ENCODE measurements at places on chromosomes 1 and 21.
A peak's percentile ranks its signal among the peaks of the same experiment; 100 is the strongest.

GRCh38 chr1:167546935-167547334 lies 6.6 kb downstream of the CREG1 start:
- no peak for DNase-seq

DNA sequence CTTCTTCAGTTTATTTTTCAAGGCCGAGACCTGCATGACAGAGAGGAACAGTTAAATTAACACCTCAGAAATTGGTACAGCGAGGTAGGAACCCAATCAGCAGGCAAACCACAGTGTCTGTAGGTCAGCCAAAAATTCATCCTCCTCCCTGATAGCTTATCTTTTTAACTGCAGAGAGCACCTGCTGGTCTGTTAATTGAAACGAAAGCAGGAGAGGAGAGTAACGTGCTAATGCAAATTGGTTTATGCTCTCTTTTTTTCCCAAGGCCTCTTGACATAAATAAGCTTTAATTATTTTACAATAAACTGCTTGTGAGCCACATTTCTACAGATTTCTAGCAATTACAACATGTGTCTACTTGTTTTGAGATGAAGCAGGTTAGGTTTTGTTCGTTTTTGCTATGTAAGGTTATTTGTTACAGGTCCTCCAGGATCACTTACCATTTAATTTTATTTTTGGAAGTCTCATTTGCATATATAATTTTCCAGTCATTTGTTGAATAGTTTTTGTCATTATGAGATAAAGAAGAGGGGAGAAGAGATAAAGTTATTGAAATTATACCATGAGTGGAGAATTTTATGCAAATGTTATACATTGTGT lies 179.9 kb downstream of the DENND1B start:
- no peak for DNase-seq

GRCh38 chr1:8217011-8217711 lies 100.8 kb upstream of the SLC45A1 start:
- DNase-seq, result no peak

DNA sequence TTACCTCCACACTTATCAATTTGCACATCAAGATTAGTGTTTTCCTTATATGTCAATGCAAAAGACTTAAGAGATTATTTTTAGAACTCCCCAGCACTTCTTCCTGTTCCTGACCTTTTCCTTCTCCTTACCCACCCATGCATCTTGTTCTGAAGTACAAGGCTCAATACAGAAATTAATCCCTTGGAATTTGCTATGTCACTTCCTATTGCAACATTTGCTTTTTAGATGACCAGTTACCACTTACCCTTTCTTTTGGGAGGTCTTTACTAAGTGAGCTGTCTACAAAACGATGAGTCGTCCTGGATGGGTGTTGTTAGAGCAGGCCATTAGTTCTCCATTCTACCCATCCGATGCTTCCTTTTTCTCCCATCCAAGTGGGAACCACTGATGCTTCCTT lies 221.2 kb downstream of the FMN2 start:
- DNase-seq, result no peak

GRCh38 chr1:3111348-3112021 lies 42.5 kb downstream of the PRDM16 start:
- DNase-seq, result no peak

GRCh38 chr21:36727866-36728265 lies 29.0 kb downstream of the SIM2 start:
- no peak for DNase-seq

DNA sequence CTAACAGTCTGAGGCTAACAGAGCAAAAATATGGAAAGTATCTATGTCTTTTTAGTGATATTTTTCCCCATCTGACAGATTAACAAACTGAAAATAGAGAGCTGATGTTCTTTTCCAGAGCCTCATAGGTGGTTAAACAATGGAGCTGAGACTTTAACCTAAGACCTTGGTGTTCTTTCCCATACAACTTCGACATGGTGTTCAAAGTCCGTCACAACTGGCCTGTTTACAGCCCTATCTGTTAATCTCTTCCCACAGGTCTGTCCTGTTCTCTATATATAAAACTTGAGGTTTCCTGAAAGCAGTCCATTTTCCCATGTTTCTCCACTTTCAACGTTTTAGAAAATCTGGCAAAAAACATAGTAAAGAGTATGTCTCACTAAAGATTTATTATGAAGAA lies 395.7 kb downstream of the BRINP2 start:
- no peak for DNase-seq

- no peak for DNase-seq
Measured at GRCh38 chr1:92410706-92411105, 76.0 kb downstream of the GFI1 start.

- DNase-seq, result no peak
Measured at GRCh38 chr1:100657876-100658715, 61.4 kb upstream of the VCAM1 start.

DNA sequence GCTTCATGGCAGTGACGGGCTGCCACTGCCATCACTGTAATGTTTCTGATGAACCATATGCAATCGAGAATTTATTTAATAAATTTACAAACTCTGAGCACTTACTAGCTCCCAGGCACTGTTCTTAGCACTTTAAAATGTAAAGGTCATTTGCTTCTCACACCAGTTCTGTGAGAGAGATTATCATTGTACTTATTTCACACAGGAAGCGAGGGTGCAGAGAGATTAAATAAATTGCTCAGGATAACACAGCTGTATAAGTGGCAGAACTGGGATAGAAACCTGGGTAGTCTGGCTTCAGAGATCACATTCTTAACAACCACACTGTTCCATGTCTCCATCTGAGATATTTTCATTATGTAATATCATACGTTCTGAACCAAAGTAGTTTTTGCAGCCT lies 119.9 kb downstream of the MAST2 start:
- DNase-seq, result no peak

- peak; percentile 6 for DNase-seq
Measured at GRCh38 chr1:101371259-101371658, 134.4 kb downstream of the S1PR1 start.

- no peak for DNase-seq
Measured at GRCh38 chr1:241479294-241479693, 40.3 kb downstream of the FH start.

GRCh38 chr1:161119092-161119903 lies 1.4 kb downstream of the NIT1 start:
- DNase-seq, result no peak

DNA sequence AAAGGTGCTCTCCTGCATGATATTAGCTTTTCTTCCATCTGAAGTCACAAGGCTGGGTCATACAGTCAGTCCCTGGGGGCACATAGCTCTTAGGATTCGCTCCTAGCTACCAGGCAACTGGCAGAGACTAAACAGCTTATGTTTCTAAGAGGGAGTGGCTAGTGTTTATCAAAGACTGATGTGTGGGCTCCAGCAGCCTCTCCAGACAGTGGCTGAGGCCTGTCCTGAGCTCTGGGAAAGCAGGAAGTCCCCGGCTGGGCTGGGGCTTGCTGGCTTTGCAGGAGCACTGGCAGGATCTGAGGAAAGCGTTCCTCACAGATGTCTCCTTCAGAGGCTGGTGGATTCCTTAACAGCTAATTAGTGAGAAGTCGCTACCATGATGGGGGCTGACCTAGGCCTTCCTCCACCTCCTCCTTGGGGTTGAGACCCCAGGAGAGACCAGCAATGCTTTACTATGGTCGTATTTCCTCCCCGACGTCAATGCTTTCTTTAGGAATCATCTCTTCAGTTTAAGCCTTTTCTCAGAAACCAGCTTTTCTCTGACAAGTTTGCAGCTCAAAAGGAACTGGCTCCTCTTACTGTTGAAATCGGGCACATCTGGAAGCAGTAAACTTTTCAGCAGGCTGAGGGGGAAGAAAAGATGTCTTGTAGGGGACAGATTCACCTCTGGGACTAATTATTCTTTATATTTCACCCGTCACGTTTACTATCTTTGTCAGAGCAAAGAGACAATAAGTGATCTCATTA lies 33.5 kb upstream of the HHAT start:
- no peak for DNase-seq

- DNase-seq, result no peak
Measured at GRCh38 chr1:2345297-2346075, 45.9 kb downstream of the MORN1 start.

DNA sequence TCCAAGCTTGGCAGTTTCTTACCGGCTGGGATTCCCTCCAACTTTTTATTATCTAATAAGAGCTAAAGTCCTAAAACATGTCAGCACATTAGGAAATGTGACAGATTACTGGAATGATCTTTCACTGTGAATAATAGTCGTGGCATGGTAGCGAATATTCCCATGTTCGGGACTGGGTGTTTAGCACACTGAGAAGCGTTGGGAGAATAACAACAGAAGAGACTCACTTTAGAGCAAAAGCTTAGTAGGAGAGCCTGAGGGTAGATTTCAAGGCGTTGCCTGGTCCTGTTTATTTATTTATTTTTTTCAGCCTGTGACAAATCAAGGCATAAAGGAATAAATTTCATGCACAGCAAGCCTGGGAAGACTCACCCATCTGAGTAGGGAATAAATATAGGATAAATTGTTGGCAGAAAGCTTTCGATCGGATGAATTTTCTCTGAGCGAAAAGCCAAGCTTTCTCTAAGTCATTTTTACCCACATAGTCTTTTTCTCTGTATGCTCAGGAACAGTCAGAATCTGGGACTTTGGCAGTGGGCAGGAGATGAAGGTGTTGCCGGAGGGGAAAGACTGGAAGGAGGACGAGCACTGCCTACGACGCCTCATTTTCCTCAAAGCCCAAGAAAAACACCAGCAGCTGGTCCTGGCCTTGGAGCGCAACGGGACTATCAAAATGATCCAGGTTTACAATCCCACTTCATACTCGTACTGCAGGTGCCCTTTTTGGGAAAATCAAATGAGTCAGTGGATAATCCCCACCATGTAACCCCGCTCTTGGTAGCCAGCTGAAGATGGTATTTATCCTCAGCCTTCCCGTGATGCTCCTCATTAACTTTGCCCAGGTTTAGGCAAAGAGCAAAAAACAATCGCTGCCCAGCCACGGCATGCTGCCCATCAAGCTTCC lies 97.2 kb downstream of the WDR64 start:
- DNase-seq, result no peak

- DNase-seq, result no peak
Measured at GRCh38 chr1:228378873-228379460, 27.7 kb downstream of the TRIM11 start.

GRCh38 chr21:43851593-43851992 lies 13.4 kb upstream of the AGPAT3 start:
- no peak for DNase-seq

GRCh38 chr1:63688302-63688890 lies 85.4 kb upstream of the ROR1 start:
- no peak for DNase-seq

DNA sequence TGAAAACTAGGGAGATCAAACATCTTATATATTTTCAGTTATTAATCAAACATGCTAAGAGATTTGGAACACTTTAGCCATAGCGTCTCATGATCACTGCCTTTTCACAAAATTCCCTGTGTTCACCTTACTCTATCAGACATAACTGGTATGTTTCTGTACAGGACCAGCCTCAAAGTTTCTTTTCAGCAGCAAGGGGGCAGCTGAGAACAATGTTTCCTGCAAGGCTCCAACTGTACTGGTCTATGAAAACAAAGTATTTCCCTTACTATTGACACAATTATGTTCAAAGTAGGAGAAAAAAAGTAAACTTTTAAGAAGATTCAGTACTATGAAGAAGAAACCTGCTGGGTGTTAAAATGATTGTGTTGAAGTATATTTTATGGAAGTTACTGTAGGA lies 98.5 kb downstream of the ATF6 start:
- no peak for DNase-seq

DNA sequence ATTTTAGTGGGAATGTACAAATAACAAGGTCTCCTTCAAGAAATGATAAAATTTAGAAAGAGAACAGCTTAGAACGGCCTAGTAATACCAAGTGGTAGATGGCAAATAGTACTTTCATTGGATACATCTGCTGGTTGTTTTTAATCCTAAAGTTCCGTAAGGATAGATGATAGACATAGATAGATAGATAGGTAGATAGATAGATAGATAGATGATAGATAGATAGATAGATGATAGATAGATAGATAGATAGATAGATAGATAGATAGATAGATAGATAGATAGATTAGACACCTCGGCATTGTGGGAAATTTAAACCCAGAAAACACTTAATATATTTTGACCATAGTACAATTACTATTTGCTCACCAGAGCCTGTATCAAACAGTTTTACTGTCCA lies 288.5 kb downstream of the TPR start:
- DNase-seq, result no peak

DNA sequence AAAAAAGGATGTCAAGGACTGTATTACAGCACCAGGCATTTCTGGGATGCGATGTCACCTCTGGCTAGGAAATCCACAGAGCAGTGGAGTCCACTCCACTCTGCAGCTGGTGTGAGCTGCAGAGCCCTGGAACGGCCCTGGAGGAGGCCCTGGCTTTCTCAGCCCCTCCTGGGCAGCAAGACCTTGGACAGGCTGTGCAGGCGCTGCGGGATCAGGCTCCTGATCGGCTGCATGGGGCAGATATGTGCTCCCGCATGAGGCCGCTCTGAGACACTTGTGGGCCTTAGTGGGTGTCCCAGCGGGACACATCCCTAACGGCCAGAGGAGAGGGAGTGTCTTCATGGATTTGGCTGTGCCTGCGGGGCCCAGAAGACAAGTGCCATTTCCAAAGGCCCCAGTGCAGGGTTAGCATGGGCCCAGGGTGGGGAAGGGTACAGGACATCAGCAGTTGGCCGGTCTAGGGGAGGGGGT lies 6.2 kb downstream of the DNMT3L start:
- no peak for DNase-seq

DNA sequence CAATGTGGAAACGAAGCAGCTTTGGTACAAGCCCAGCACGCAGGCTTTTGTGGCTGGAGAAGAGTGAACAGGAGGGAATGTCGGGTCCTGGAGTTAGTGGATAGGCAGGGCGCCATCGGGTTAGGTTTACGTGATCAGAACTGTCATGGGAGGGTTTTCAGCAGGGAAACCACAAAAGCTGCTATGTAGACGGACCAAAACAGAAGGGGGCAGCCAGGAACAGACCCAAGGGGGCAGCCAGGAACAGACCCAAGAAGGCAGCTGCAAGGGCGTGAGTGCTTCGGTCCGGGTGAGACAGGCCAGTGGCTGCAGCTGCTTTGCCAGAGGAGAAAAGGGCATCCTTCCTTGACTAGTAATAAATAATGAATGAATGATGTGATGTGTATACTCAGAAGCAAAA lies 77.5 kb upstream of the KIF1B start:
- DNase-seq, result no peak

DNA sequence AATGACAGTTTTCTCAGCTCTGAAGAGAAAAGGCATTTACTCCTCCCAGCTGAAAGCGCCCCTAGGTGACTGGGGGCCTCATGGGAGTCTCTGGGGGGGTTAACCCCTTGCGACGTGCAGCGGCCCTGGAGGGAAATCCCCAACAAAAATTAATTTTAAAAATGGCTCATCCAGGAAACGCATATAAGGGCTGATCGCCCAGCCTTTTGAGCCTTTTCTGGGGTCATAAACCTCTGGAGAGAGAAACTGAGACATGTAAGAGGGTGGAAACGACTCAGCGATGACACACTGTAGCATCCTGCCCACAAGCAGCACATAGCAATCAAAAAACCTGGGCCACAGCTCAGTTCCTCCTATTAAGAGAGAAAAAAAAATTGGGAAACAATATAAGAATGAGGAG lies 20.4 kb upstream of the HPDL start:
- DNase-seq, result no peak

GRCh38 chr1:222167896-222168295 lies 380.0 kb downstream of the HHIPL2 start:
- no peak for DNase-seq

- no peak for DNase-seq
Measured at GRCh38 chr21:33198346-33199099, 31.2 kb upstream of the IFNAR2 start.
